Chondrocyte (in vitro differentiated cells): ENCODE measurements at places on chromosomes 12 and 14. TPM values are rescaled to one million over a fixed set of nuclear protein-coding genes. Genes with fewer than 3 reads are reported as not detected.

Gene DEPDC4
- 0.44 to 1.6 TPM (median 0.57 TPM) in 3 replicates for total RNA-seq

Gene CELA1
- not detected in 3 replicates for total RNA-seq

Gene ANGEL1
- total RNA-seq, result 8.6 to 13.8 TPM (median 9.6 TPM) in 3 replicates

Gene TAS2R14
- total RNA-seq, result 2.4 to 4.0 TPM (median 2.6 TPM) in 3 replicates

Gene TARBP2
- 23.5 to 34.0 TPM (median 24.1 TPM) in 3 replicates for total RNA-seq

Gene CFL2
- total RNA-seq, result 58.1 to 84.5 TPM (median 77.2 TPM) in 3 replicates

Gene KRT71
- not detected in 3 replicates for total RNA-seq
